ENCODE measurements at places on chromosomes 4 and X.

- no peak for DNase-seq
Measured at GRCh38 chr4:149914119-149915115, 98.8 kb upstream of the IQCM start.

- DNase-seq = no peak
Measured at GRCh38 chrX:63581906-63582305, 203.1 kb downstream of the ARHGEF9 start.

DNA sequence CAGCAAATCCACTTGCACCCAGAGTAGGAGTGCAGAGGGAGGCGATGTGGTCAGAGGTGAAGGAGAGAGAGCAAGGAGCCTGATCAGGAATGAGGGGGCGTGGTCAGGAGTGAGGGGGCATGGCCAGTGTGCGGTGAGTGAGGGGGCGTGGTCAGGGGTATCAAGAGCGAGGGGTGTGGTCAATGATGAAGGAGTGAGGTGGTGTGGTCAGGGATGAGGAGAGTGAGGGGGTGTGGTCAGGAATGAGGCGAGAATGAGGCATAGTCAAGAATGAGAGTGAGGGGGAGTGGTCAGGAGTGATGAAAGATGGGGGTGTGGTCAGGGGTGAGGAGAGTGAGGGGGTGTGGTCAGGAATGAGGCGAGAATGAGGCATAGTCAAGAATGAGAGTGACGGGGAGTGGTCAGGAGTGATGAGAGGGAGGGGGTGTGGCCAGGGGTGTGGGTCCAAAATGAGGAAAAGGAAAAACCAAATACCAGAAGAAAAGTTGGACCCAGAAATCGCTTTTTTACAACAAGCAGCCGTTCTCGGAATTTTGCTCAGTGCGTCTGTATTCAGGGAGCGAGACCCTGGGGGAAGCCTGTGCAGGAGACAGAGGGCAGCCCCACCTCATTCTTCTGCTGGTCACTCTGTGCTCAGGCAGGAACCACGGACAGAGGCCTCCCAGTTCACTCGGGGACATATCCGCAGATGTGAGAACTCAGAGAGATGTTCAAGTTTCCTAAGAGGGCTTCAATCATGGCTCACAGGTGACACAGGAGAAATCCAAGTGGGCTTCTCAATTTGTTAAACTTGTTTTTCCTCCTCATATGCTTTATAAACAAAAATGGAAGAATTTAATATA, 47.5 kb downstream of the MAGEA1 start:
- DNase-seq = no peak

DNA sequence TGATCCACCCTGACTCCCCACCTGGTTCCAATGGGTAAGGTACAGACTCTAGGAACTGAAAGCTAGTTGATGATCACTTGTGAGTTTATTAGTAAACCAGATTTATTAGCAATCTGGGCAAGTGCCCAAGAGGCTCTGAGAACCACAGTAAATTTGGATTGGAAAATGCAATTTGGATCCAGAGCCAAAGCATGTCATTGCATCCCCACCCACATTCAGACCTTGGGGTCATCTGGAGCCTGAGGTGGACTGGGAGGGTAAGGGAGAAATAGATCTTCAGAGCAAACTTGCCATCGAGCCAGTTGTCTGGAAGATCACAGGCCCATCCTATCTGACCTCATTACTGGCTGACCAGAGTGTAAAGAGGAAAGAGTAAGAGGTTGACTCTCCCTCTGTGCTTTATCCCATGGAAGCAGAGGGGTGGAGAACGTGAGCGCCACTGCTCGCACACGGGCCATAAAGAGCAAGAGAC, 78.7 kb upstream of the RASGEF1B start:
- DNase-seq = no peak

GRCh38 chrX:38192007-38192810, 28.5 kb downstream of the SRPX start:
- no peak for DNase-seq

Measured in activated naive CD4-positive, alpha-beta T cell treated with Interleukin-2 at 50 U/mL for 16 hours (primary cell).